Peyer's patch (tissue), 4 donors: ENCODE measurements at places on chromosomes 1 and 21. TPM values are rescaled to one million over a fixed set of nuclear protein-coding genes. Genes with fewer than 3 reads are reported as not detected.

The OR2AK2 gene
- total RNA-seq: not detected

The GRHL3 gene
- 0.35 TPM for total RNA-seq

The TMEM53 gene
- total RNA-seq: 26.5 TPM

The S100A1 gene
- not detected for total RNA-seq

The CD84 gene
- total RNA-seq: 2.7 TPM

The RPS8 gene
- total RNA-seq: 697 TPM

The PER3 gene
- 24.0 TPM for total RNA-seq

The GJB4 gene
- not detected for total RNA-seq

The PBX1 gene
- 38.3 TPM for total RNA-seq

GRCh38 chr1:153513023-153513422 lies 22.8 kb downstream of the S100A6 start:
- peak; percentile 60 for DNase-seq

DNA sequence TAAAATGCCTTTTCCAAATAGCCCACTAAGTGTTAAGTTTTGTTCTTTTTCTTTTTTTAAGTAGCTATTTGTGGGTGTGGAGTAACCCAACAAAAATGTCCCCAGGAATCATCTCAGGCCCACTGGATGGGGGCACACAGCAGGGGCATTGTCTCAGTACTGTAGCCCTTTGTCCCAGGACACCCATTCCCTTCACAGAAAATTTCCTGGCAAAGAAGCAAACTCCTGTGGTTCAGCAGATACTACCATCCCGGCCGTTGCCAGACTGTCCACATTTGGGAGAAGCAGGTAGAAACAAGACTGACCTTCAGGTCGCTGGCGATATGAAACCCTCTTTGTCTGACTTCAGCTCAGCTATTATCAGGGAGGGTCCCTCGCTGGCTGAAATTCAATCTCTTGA lies 23.7 kb upstream of the SRRM1 start:
- no peak for DNase-seq

DNA sequence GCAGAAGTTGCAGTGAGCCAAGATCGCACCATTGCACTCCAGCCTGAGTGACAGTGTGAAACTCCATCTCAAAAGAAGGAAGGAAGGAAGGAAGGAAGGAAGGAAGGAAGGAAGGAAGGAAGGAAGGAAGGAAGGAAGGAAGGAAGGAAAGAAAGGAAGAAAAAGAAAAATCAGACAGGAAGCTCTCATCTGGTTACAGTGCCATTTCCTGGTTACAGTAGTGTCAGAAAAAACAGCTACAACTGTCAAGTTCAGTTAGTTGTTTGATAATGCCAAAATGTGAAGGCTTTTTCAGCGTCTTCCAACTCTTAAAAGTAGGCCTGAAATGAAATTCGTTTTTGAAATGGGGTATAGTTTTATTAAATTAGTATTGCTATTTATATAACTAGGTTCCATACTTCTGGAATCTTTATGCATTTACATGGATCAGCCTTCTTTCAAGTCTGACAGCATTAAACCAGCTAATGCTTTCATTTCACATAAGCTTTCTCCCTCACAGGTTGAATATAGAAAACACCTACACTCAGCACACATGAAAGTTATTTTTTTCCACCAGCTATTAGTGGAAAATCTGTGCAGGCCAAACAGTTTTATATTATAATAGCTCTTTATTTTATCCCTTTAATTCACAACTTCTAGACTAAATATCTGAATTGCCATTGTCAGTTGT lies 21.2 kb downstream of the PTPN22 start:
- DNase-seq: no peak

- no peak for DNase-seq
Measured at GRCh38 chr1:155973723-155974122, 4.6 kb downstream of the ARHGEF2 start.

- DNase-seq: no peak
Measured at GRCh38 chr1:96522927-96523326, 198.7 kb upstream of the PTBP2 start.

DNA sequence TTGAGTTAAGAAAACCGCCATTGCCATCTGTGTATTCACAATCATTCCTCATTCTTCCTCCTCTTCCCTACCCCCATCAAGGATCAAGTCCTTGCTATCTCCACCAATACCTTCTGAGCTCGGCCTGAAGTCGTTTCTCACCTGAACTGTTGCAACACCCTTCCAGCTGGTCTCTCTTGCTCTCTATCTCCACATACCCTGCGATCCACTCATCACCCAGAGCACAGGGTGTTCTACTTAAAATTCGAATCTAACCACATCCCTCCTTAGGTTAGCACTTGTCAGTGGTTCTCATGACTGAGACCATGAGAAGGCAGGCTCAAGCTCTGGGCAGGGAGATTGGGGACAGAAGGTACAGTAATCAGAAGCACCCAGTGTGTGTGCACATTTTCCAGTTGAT lies 4.6 kb downstream of the IVL start:
- no peak for DNase-seq

- no peak for DNase-seq
Measured at GRCh38 chr1:54156201-54156600, 3.4 kb upstream of the CDCP2 start.

DNA sequence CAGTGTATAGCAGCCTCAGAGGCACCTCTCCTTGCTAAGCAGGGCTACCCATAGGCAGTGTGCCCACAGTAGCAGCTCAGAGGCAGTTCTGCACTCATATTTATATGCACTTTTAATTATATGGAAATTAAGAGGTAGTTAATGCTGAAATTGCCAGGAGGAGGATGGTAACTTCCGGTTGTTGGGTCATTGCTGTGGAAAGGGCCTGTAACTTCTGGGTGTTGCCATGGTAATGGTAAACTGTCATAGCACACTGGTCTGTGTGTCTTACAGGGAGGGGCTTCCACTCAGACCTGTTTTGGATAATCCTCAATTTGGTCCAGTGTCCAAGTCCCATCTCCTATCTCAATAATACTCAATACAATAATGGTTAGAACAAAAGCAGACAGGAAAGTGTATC lies 7.6 kb downstream of the CFH start:
- no peak for DNase-seq

DNA sequence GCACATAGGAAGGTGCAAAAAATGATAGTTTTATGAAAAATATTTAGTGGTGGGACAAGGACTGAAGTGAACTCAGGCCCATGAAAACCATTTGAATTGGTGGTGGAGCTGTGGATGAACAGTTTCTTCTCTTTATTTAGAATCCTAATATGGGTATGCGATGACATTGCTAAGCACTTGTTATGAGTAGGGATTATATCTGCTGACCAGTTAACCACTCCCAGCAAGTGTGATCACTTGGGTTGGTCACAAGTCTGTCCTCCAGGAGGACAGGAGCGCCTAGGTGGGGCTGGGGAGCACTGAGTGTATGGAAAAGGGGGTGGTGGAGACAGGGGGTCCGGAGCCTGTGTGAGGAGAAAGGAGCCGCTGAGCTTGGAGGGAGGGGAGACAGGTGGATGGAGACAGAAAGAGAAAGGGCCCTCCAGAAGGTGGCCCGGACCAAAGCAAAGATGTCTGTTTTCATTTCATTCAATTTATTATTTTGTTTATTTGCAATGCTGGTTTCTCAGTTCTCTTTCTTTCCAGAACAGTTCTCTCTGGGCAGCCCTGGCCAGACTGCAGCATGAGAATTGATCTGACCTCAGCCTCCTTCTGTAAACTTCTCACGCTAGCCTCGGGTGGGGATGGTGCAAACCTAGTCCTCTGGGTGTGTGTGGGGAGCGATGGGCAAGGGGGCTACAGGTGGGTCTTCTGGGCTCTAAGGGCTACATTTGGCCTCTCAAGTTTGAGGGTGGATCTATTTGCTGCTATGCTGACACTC lies 9.9 kb upstream of the ZSCAN20 start:
- no peak for DNase-seq

- DNase-seq: no peak
Measured at GRCh38 chr21:16821588-16821987, 691.3 kb upstream of the CXADR start.

GRCh38 chr1:99749504-99750347 lies 16.7 kb downstream of the FRRS1 start:
- DNase-seq: no peak

DNA sequence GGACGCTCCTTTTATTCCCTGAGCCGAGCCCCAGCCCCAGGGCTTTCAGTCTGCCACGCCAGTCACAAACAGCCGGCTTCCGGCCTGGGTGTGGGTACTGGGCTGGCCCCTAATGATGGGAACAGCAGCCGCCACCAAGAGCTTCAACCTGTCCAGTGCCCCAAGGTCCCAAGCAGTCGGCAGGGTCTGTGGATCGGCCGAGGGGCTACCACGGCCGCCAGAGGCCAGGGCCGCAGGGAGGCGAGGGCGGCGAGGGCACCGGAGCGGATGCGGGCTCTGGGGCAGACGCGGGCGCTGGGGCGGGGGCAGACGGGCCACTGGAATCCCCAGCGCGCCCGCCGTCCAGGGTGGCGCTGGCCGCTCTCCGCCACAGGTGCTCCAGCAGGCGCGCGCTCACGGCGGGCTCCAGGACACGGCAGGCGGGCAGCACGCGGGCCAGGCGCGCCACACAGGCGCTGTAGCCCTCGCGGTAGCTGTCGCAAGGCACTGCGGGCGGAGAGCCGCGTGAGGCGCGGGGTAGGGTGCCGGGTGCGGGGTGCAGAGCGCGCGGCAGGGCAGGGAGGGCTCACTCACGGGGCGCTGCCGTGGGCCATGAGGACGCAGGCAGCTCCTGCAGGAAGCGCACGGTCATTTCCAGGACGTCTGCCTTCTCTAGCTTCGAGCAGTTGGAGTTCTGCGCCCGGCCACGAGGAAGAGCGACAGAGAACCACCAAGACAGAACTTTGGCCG lies 887 bp downstream of the HES2 start:
- DNase-seq: no peak

- no peak for DNase-seq
Measured at GRCh38 chr1:68140536-68140935, 90.1 kb upstream of the DIRAS3 start.

DNA sequence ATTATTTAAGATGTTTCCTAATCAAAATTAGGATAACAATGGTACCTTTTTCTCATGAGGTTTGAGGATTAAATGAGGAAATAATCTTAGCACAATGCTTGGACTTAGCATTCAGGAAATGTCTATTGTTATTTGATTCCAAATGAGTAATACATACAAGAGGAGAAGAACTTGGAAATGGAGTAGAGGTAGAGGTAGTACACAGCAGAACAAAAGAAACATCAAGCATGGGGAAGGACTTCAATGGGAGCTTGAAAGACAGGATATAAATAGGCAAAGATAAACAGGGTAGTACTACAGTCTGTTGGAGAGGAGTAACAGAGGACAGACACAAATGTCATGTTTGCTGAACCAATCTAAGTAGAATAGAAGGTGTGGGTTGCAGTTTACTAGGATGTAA lies 59.5 kb upstream of the RGS2 start:
- no peak for DNase-seq

DNA sequence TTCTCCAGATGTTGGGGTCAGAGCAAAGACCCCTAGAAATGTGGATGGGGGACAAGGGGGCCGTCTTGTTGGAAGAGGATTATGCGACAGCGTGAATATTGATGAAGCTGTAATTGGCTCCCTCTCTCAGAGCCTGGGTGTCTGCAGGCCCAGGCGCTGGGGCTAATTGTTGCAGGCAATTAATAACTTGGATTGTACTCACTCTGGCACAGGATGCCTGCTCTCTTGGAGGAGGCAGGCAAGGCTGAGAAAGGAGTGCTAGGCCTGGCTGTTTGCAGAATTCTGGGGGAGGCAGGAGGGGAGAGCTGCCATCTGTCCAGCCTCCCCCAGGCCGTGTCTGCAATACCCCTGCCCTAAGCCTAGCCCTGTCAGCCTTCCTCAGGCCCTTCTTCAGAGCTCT lies 4.1 kb upstream of the DISP3 start:
- DNase-seq: no peak

DNA sequence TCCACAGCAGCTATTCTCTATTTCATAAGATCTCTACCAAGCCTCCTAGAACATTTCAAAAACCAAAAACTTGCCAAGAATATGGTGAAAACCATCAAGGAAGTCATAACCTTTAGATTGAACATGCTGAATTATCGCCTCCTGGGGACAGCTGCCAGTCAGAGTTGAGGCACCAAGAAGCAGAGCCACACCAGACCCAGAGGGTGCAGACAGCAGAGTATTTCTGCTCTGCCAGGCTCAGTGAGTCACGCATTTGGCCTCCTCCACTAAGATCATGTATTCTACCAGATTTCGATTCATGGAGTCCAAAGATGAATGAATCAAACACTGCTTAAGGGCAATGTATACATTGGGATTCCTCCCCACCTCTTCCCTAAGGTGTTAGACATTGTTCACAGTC lies 2.1 kb downstream of the F3 start:
- no peak for DNase-seq

GRCh38 chr21:30613836-30614235 lies at the start of gene KRTAP6-1:
KRTAP6-1 (minus strand) TSS chr21:30613930; CDS start chr21:30613904, 26 bp downstream.
- no peak for DNase-seq

GRCh38 chr1:1756661-1757421 lies 21.4 kb downstream of the NADK start:
- DNase-seq: no peak

GRCh38 chr1:51924455-51924854 lies 45.9 kb upstream of the NRDC start:
- no peak for DNase-seq

DNA sequence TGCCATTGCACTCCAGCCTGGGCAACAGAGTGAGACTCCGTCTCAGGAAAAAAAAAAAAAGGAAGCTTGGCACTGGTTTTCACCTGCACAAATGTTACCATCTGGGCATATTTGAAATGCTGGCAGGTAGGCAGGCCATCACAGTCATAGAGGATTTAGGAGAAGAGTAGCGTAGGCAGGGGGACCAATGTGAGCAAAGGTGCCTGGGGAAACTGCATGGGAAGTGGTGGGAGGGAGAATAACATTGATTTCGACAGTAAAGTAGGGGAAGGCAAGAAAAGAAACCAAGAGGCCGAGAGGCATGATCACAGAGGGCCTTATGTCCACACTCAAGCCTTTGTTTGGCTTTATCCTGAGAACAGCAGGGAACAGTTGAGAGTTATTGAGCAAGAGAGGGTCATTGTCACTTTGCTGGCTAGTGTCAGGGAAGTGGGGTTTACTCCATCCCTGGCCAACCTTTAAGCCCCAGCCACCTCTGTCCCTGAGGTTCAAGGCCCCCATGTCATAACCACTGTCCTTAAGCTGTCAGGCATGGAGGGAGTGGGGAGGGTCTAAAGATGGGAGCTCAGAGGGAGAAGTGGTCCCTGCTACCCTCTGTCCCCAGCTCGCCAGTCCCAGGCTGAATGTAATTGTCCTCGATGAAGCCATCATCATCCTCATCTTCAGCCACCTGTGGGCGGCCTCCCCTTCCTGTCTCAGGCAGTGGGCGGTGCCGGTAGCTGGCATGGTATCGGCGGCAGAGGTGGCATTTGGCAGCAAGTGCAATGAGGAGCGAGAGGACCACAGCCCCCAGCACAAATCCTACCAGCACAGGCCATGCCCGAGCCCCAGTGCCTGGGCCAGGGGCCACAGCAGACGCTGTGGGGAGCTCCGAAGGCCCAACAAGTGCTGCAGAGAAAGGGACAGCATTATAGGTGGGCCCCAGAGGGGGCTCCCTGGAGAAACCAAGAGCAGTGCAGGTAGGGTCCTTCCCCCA lies 2.9 kb downstream of the C1orf210 start:
- DNase-seq: no peak

- no peak for DNase-seq
Measured at GRCh38 chr1:230696722-230697437, 17.0 kb downstream of the AGT start.
